ENCODE measurements at places on chromosomes 3 and 15.

- no peak for DNase-seq
Measured at GRCh38 chr3:25485673-25486072, 57.6 kb downstream of the RARB start.

DNA sequence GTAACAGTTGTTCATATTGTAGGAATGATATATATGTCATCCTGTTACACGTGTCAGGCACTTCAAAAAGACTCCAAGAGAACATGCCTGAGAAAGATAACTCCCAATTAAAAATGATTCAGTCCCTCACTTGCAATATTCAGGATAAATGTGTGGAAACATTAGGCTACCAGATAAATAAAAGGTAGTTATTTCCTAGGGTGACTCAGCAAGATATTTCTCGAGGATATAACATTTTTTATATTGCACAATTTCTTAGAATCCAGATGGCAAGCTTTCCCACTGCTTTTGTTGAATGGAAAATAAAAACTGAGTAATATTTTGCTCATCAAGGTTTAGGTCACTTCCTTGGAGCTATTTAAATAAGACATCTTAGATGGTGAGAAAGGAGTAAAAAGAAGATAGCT is 181.4 kb downstream of the GAP43 start:
- no peak for DNase-seq

GRCh38 chr15:39332846-39333245 is 248.0 kb upstream of the THBS1 start:
- no peak for DNase-seq

- DNase-seq, result no peak
Measured at GRCh38 chr15:62845241-62846126, 197.1 kb upstream of the TPM1 start.

GRCh38 chr15:50009634-50010033 is 109.4 kb downstream of the ATP8B4 start:
- DNase-seq, result no peak

GRCh38 chr3:167559924-167560323 is 86.1 kb upstream of the SERPINI2 start:
- no peak for DNase-seq

DNA sequence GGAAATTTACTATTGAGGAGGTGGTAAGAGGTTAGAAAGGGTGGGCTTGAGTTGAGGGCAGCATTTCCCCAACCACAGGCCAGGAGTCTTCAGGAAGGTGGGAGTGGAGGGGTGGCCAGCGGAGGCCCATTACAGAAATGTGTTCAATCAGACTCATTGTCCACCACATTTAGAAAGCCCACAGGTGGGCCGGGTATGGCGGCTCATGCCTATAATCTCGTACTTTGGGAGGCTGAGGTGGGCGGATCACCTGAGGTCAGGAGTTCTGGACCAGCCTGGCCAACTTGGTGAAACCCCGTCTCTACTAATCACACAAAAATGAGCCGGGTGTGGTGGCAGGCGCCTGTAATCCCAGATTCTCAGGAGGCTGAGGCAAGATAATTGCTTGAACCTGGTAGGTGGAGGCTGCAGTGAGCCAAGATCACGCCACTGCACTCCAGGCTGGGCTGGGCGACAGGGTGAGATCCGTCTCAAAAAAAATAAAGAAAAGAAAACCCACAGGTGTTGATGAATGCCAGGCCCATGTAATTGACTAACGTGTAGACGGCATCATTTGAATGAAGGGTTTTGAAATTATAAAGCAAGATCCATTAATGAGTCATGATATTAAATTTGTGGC is 12.2 kb upstream of the SYNM start:
- no peak for DNase-seq

DNA sequence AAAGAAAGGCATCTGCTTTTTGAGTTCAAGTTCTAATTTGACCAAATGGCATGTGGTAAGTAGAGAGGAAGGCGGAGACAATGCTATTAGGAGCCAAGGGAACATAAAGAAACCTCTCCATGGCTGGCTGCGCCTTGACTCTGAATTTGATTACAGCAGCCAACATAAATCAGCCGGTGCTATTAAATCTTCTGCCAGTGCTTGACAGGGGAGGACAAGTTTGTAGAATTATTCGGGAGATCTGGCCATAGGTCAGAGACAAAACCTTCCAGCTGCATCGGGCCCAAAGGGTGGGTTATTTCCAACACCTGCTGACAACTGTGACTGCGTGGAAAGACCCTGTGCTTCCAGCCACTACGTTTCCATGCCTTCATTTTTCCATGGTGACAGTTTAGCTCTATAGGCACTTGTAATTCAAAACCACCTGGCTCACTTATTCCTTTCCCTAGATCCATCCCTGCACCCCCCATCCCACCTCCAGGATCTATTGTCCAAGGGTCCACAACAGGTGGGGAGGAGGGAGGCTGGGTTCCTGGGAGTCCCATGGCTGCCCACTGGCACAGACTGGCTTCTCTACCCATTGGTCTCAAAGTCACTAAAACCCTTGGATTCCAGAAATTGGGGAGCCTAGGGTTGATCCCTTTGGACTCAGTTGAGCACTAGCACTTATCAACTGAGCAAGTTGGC is 15.9 kb downstream of the COLQ start:
- no peak for DNase-seq

GRCh38 chr15:100775581-100776185 is 103.9 kb upstream of the ALDH1A3 start:
- no peak for DNase-seq

GRCh38 chr3:51637144-51637940 is 33.7 kb upstream of the TEX264 start:
- DNase-seq, result no peak
